ENCODE measurements at places on chromosomes 16 and 17.

DNA sequence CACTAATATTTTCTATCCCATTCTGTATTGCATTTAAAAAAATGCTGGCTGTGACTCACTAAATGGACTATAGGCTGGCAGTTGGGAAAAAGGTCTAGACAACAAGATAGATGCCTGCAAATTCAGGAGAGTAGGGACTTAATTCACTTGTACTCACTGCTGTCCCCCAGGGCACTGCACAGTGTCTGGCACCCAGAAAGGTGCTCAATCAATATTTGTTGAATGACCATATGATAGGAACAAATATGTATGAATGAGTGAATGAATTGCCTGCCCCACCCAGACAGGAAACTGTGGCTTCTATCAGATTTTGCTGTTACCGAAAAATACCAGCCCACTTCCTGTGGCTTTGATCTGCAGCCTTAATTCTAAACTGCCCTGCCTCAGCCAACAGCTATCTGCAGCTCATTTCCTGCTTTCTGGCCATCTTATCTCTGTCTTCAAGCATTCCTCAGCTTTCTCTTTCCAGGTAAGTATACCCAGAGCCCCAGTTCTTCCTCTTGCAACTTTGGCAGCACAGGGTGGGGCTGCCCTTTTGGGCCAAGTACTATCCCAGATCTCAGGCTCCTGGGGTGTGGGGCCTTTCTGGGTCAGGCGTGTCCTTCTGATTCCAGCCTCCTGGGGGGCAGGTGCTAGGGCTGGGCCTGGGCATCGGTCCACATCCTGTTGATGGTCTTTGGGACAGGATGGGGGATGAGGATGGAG, 15.3 kb upstream of the TNS4 start:
- peak; percentile 57 for DNase-seq

GRCh38 chr17:57210224-57210553, 46.1 kb upstream of the MSI2 start:
- no peak for DNase-seq

DNA sequence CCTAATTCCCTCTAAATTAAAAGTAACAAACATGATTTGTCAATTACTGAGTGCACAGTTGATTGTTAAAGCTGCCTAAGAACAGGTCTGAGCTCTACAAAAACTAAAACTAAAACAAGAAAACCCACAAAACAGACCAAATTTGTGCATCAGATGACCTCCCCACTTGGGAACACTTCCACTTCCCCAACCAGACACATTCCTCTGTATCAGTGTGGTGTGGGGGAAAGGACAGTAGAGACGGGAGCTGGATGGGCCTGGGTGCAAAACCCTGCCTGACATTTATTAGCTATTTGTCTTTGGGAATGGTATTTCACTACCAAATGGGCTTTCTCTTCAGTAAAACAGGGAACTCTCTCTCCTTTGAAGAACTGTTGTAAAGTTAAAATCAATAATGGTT, 29.8 kb downstream of the STAT3 start:
- no peak for DNase-seq

DNA sequence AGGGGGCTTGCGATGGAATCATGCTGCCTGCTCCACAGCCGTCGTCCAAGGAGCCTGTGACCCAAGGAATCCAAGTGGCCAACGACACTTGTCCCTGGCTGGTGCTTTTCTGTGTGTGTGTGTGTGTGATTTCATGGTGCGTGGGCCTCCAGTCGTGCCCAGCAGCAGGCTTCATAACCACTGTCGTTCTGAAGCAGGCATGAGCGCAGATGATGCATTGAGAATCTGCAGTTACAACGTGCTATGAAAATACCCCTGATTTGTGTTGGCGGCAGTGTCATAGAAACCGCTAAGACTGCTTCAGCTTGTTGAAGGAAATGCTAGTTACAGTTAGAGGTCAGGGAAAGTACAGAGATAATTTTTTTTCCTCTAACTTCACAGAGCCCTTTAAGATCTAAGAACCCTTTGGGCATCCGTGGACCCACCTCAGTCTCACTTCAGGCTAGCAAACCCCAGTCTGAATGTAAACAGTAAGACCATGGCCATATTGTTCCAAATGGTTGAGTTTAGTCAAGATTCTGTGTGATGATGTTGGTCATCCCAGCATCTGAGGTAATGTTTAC, 15.6 kb downstream of the C16orf90 start:
- no peak for DNase-seq

- DNase-seq = no peak
Observed at GRCh38 chr16:57735755-57736418, at the start of gene KATNB1. Gene KATNB1, plus strand, starts transcription at chr16:57735770. Its CDS starts 1,474 bp downstream, at chr16:57737244.

DNA sequence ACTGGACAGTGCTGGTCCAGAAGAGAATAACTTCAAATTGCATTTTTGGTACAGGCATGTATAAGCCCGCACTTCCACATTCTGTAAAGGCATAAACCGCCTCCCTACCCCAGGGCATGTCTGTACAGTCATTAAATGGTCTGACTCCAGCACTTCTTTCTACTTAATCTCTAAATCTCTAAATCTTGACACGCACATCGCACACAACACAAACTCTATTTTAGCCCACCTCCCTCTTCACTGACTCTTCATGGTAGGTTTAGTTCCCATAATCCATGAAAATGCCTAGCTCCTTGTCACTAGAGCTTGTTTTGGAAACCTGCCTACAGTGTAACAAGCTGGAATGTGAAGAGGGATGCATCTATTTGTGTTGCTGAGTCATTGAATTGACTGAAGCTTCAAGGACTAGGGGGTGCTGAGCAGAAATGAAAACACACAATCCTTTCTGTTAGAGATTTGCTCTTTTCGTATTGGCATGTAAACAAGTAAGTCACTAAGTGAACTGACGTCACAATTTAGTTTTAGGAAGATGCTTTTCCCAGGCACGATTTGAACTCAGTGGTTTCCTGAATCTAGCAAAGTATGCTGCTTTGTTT, 1.6 kb upstream of the DUSP14 start:
- DNase-seq = no peak

DNA sequence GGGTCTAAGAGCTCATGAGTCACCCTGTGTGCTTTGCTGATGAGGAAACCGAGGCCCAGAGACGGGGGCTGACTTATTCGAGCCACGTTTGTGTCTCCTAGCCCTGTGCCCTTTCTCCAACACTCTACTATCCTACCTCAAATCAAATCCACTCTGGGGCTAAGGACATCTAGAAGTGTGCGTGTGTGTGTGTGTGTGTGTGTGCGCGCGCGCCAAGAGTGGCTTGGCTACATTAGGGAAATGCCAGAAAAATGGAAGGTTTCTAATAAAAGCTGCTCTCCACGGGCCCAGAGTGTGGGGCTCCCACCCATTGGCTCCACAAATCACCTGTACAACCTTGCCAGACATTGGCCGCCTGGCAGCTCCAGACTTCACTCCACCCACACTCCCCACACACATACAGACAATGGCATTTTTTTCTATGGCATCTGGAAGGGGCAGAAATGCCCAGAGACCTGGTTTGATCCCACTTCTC, 30.3 kb upstream of the PHOSPHO1 start:
- no peak for DNase-seq

- DNase-seq = no peak
Observed at GRCh38 chr17:11601661-11602060, 3.4 kb downstream of the DNAH9 start.

DNA sequence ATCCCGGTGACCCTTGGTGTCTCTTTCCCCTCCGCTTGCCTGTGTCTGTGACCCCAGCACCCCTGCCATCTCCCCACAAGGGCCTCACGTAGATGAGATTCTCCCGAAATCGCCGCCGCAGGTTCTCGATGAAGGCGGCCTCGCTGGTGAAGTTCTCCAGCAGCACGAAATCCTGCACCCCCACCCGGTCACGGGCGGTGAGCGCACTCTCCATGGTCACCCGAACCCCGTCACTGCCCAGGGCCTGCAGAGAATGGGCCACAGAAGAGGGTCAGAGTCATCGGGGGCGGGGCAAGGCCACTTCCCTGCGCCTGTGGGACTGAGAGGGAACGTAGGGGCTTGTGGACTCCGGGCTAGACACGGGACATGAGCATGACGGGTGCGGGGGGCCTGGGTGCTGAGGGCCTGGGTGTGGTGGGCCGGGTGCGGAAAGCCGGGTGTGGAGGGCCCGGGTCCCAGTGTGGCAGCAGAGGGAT, 8.4 kb downstream of the MYO1C start:
- no peak for DNase-seq

- DNase-seq = no peak
Observed at GRCh38 chr17:73628642-73629552, 15.3 kb downstream of the SDK2 start.
